ENCODE measurements at places on chromosomes 12 and 14.

- no peak for DNase-seq
These were observed 18.4 kb downstream of the TMPO start for GRCh38 chr12:98533723-98534251.

DNA sequence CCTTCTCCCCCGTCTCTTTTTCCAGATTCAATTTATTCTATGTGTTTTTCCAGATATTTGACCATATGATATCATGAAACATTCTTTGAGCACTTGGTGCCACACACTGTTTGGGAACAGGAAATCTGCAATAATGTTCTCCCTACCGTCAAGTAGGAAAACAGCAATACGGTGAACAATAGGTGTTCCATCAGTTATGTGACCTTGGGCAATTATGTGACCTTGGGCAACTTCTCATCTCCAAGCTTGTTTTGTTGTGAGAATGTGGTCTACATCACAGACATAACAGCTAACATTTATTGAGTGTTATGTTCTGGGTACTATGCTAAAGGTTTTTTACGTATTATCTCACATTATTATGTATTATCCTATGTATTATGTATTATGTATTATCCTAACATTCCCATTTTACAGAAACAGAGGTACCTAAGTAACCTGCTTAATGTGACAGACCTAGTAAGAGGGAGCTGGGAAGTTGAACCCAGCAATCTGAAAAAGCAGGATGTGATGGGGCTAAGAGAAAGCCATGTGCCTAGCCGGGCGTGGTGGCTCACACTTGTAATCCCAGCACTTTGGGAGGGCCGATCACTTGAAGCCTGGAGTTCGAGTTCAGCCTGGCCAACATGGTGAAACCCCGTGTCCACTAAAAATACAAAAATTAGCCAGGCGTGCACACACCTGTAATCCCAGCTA is 1.2 kb upstream of the NEK9 start:
- no peak for DNase-seq

GRCh38 chr12:81573228-81573627 is 185.9 kb downstream of the PPFIA2 start:
- DNase-seq, result no peak

DNA sequence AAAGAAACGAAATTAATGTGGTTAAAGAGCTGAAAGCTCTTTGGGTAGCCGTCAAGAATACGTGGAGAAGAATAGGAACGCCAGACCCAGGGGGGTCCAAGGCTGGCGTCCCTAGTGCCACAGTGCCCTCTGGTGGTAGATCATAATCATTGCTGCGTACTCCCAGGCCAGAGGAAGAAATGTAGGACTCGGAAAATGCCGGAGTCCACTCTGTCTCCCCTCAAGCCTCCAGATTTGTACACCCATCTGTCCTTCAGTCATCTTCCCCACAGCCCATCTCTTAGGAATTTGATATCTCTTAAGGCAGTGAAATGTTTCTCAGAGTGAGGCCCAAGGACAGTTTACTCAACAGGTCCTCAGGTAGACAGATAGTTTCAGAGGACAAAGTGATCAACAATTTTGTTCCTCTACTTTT is 25.4 kb upstream of the PLEKHG6 start:
- peak; percentile 87 for DNase-seq

GRCh38 chr12:94205822-94206221 is 57.4 kb downstream of the PLXNC1 start:
- peak; percentile 35 for DNase-seq

DNA sequence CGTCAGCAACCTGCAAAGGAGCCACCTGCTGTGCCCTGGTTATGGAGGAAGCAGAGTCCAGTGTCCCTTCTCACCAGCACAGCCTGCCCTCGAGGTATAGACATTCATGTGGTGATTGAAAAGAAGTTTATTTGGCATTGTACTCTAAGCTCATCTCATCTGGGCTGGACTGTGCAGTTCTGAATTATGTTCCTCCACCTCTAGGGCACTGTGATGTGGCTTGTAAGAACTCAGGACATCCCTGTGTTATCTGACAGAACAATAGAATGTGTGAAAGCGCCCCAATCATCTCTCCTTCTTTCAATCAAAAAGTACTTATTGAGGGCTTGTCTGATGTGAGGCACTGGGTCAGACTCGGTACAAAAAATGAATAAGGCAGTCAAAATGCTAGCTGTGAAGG is 140.1 kb downstream of the DHRS2 start:
- no peak for DNase-seq

DNA sequence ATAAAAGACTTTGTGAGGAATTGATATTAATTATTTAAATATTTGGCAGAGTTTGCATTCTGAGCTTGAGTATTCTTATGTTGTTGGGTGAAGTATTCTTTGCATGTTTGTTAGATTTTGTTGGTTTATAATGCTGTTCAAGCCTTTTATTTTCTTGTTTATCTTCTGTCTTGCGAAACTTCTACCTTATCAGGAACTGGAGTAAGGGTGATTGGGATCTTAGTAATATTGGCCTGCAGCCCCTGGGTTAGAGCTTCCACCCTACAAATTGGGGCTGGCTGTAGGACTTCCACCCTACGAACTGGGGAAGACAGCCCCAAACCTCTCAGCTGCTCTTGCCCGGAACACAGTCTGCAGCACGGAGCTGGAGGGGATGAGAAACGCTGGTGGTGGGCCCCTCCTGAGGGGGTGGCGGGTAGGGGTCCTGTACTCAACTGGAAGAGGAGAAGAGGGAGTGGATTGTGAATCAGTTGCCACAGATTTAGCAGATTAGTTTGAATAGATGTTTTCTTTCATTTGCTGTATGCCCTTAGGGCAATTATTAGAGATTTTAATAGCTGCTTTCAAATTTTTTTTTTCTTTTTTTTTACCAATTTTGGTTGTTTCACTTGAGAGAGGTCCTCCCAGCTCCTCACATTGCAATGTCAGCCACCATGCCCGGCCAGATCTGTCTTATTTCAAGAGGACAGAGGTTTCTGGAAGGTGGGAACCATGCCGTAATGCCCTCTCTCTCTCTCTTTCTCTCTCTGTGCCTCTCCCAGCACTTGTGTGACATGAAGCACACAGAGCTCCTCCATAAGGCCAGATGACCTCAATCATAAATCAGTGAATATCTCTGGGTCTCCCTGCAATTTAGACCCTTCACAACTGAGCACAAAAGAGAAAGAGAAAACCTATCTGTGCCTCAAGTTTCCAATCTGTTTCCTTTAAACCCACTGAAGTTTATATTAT is 123.4 kb downstream of the DICER1 start:
- no peak for DNase-seq

DNA sequence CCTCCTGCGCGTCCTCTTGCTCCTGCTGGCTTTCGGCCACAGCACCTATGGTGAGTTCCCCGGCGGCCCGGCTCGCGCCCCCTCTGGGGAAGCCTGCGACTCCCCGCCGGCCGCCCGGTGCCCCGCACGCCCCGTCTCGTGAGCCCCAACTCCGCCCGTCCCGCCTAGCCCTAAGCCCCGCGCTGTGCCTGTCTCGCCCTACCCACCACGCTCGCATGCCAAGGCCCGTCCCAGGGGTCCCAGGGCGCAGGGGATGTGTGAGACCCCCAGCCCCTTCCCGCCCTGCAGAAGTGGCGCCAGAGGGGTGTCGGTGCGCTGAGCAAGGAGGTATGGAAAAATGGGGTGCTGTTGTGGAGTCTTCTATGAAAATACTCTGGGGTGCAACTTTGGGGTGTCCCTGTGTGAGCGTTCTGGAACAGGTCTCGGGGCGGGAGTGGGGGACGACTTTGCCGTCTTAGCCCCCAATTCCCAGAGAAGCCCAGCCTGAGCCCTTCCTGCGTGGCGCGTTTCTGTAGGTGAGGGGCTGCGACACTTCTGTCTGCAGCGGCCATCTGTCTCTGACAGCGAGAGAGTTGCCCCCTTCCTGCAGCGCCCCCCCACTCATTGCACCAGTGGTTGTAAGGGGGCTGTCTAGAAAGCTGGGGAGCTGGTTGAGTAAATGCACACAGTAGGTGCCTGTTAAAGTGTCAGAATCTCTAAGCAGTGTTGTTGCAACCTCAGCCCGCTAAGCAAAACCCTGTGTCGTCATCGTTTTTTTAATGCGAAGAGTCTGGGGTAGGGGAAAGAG is 587 bp downstream of the DLK1 start:
- no peak for DNase-seq

DNA sequence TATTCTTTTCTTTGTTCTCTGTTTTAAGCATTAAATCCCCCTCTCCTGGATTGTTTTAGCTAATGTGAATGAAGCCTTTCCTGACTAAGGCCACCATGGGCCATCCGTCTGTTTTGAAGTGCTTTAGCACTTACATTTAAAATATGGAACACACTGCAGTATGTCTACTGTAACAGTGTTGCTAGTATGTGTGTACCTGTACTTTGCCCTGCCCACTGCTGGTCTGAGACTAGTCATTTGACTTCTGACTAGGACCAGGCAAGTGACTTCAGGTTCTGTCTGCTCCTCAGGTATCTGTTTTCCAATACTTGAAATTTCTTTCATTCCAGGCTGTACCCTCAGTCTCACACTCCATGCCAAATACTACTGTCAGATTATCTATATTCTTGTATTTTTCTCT is 120.1 kb upstream of the TSPAN8 start:
- DNase-seq, result no peak

DNA sequence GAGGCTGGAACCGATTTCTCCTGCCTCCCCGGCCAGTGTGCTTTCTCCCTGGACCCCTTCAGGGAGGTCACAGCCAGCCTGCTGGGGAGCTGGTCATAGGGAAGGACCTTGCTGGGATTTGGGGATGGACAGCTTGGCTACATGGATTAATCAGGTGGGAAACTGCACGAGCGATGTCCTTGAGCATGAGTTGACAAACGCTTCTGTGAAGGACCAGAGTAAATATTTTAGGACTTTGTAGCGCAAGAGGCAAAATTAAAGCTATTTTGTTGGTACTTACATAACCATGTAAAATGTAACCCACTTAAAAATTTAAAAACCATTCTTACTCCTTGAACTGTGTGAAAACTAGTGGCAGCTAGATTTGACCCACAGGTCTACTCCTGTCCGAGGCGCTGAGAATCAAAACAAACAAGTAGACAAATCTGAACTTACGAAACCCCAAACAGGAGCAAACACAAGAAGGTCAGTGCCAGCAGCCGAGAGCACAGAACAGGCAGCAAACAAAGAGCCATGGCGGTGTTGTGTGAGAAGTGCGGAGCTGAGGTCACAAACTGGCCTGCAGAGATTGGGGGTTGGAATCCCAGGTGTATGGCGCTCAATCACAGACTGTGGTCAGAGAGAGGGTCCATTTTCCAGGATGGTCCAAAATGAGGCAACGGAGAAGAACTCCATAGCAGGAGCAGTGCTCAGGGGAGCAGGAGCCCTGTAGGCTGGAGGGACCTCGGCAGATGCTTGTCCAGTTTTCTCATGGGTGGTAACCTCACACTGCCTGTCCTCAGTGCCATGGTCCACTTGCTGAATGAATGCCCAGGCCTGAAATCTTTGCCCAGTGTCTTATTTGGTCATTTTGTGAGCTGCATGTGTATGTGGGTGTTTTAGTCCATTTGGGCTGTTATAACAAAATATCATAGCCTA is 79.2 kb upstream of the CLMN start:
- DNase-seq, result no peak

GRCh38 chr12:80697270-80697887 is 10.1 kb upstream of the MYF6 start:
- DNase-seq, result no peak

- DNase-seq, result no peak
These were observed 5.7 kb upstream of the OAS3 start for GRCh38 chr12:112932485-112933128.

- DNase-seq, result no peak
These were observed 171.7 kb downstream of the MIPOL1 start for GRCh38 chr14:37369425-37369824.

DNA sequence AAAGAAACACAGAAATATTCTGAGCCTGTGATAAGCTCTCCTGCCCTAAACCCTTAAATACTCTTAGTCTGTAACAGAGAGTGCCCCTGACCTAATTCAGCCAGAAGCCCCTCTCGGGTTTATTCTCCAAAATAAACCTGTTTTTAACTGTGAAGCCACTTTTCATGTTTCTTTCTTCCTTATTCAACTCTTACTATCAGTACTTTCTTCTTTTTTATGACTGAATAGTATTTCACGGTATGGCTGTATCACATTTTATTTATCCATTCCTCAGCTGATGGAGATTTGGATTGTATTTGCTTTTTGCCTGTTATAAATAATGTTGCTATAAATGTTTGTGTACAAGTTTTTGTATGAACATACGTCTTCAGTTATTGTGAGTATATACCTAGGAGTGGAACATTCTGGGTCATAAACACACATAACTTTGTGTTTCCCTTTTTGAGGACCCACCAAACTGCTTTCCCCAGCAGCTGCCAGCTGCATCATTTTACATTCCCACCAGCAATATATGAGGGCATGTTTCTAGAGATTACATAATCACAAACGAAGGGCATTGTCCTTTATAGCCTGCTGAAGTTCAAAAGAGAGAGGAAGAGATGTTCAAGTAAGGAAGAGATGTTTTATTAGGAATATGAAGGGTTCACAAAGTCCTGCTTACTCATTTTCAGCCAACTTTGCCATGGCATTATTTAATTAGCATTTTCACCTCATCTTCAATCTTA is 199.4 kb upstream of the NUDT4 start:
- no peak for DNase-seq

DNA sequence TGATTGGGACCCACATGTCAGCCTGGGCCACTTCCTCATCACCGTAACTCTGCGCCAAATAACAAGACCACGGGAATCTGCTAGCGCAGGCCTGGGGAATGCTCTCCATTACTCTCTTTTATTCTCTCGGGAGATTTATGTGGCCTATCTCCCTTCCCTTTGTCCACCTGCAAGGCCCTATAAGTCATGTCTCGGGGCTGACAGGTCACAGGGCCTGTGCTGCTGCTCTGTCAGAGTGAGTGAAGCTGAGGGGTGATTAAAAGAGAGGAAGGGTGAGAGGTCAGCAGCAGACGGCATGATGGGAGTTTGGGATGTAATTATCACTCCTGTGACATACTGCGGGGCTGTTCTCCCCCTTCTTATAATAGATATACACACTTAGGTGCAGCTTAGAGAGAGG is 26.2 kb upstream of the GPATCH2L start:
- no peak for DNase-seq

DNA sequence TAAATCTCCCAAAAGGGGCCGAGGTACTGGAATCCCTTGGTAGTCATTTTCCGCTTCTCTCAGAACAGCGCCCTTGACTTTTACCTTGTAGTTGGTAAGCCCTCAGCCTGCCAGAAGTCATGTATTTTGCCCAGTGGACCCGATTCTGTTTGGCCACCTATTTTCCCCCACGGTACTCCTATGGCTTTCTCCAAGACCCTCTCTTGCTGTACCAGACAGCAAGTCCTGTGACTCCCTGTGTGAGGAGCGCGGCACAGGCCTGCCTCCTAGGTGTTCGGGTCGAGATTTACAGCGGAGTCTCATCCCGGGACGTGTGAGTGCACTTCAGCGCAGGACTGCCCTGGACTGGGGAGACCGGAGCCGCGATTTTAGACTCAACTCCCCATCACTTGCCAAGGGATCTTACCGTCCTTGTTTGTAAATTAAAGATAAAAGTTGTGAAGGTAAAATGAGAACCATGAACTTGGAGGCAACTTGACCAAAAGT is 1.1 kb upstream of the MBD6 start:
- peak; percentile 95 for DNase-seq

DNA sequence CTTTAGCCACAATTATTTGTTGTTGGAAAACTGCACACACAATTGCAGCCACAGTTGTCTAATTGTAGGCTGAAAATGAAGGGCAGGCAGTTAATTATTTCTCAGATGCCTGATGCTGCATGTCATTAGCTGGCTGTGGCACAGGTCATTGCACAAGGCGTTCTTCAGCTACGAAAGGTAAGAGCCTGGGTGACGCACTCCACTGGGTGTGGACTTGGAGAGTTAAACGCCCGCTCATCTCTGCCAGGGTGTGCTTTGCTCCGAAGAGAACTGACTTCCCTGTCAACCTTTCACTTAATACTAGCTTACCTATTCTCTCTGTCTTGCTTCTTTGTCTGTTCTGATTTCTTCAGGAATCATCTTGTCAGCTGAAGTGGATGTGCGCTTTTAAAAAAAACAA is 91.4 kb upstream of the CPM start:
- peak; percentile 29 for DNase-seq
